PC-3 (cell line): ENCODE measurements at places on chromosomes 13 and 19. TPM values are rescaled to one million over a fixed set of nuclear protein-coding genes. Genes with fewer than 3 reads are reported as not detected.

DNA sequence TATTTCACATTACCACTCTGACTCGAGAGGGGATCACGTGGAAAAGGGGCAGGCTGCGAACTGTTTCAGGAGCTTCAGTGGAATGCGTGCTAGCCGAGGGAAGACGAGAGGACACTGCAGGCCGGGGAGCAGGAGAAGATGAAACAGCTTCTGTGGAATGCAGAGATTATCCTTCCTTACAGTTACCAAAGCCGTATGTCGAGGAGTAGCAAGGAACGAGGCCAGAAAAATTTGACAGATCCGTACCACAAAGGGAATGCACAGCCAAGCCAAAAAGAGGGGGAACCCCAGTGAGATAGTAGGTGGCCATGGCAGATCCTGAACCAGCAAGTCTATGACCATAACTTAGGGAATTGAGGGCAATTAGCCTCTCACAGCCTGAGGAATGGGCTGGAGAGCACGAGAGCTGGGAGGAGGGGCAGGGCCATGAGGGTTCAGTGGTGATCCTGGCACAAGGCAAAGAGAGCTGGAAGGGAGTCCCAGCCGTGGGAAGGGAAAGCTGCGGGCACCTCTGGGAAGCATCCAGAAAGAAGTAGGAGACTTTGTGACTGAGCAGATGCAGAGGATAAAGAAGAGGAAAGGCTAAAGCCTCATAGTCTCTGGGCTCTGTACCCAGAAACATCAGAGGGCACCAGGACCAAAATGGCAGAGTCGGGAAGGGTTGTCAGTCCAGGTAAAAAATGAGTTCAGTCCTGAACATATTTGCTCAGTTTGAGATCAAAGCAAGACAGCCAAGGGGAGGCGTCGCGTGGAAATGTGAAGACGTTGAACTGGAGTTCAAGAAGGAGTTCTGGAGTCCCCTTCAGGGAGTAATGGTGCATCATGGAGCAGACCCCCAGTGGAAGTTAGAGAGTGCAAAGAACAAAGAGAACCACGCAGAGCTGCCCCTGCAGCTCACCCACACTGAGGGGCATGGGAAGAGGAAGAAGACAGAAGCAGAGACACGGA is 5.1 kb downstream of the COL4A1 start:
- H3K4me3 ChIP-seq, result no peak overlapping the region
- no peak overlapping the region for H3K27ac ChIP-seq
- H3K36me3 ChIP-seq, result no peaks in the 10 kb centered on the region
- DNase-seq, result no peak
- H3K27me3 ChIP-seq, result no peaks in the 10 kb centered on the region

DNA sequence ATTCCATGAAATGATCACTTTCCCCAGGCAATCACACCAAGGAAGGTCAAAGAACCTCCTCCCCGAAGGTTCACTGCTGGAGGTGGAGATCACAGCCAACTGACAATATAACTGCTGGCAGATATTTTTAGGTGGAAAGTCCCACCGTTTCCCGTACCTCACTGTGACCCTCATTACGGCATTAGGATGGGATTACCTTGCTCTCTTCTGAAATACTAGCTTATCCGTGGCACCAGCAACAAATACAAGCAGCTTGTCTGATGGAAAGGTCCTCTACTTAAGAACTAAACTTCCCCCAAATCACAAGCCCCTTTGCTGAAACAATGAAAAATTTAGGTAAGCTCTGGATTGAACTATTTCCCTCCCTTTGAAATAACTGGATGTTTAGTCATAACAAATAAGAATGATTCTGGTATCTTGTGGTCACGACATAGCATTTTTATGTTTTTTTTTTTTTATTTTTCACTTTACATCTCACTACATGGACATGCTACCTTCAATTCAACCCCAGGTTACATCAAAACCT is 178.9 kb downstream of the COL4A1 start:
- H3K36me3 ChIP-seq, result no peaks in the 10 kb centered on the region
- DNase-seq, result peak; percentile 47
- peaks cover 35% of the 10 kb centered on the region for H3K4me1 ChIP-seq
- peak overlapping the region; percentile 91 for H3K27ac ChIP-seq
- H3K4me3 ChIP-seq, result no peak overlapping the region

Gene ZNF221
- 0.55 and 2.1 TPM in 2 replicates for total RNA-seq

Gene WDFY2
- total RNA-seq, result 4.1 and 5.9 TPM in 2 replicates

Gene KLHL26
- total RNA-seq, result 8.4 and 12.7 TPM in 2 replicates

Gene MAP4K1
- 0.63 and 2.3 TPM in 2 replicates for total RNA-seq

GRCh38 chr19:8392017-8392591 is 1.9 kb downstream of the RAB11B start:
- H3K36me3 ChIP-seq, result no peaks in the 10 kb centered on the region
- H3K27ac ChIP-seq, result no peak overlapping the region
- DNase-seq, result no peak
- H3K27me3 ChIP-seq, result no peaks in the 10 kb centered on the region

DNA sequence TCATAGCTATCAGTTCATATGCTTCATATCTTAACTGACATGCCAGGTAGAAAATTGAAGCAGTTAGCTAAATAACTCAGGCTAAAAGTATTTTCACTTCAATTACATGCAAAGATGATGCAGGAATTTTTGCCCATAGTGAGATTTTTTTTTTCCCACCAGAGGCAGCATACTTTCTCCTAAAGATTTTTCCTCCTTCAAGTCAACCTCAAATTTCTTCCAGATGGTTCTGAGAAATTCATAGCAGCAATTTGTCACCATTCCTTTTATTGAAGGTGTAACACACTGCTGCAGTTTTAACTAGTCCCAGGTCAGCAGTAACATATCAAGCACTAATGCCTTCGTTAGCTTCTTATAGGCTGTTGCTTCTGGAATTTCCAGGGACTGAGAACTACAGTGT is 141.9 kb downstream of the SUCLA2 start:
- DNase-seq, result no peak
- no peaks in the 10 kb centered on the region for H3K27me3 ChIP-seq
- no peak overlapping the region for H3K4me3 ChIP-seq
- H3K27ac ChIP-seq, result no peak overlapping the region
- no peaks in the 10 kb centered on the region; the same call in 1 of the 2 replicates for H3K4me1 ChIP-seq

GRCh38 chr13:65744836-65745235 is 1485.3 kb downstream of the PCDH9 start:
- H3K4me3 ChIP-seq, result no peak overlapping the region
- no peaks in the 10 kb centered on the region for H3K36me3 ChIP-seq
- no peak for DNase-seq
- no peaks in the 10 kb centered on the region for H3K27me3 ChIP-seq
- H3K4me1 ChIP-seq, result no peaks in the 10 kb centered on the region

GRCh38 chr13:30017880-30018279 is 167.5 kb upstream of the UBL3 start:
- H3K36me3 ChIP-seq, result no peaks in the 10 kb centered on the region
- H3K27me3 ChIP-seq, result no peaks in the 10 kb centered on the region
- peaks cover 14% of the 10 kb centered on the region for H3K4me1 ChIP-seq
- H3K4me3 ChIP-seq, result no peak overlapping the region
- DNase-seq, result no peak

Gene ZNF565
- total RNA-seq, result 3.0 and 3.1 TPM in 2 replicates

GRCh38 chr19:54475706-54476105 is 2.6 kb upstream of the CDC42EP5 start:
- no peak overlapping the region for H3K27ac ChIP-seq
- no peaks in the 10 kb centered on the region for H3K36me3 ChIP-seq
- H3K27me3 ChIP-seq, result peaks cover 15% of the 10 kb centered on the region
- no peak for DNase-seq

GRCh38 chr19:18424122-18424889 is 5.1 kb downstream of the SSBP4 start:
- no peaks in the 10 kb centered on the region for H3K36me3 ChIP-seq
- H3K4me1 ChIP-seq, result peaks cover 13% of the 10 kb centered on the region
- no peak overlapping the region for H3K27ac ChIP-seq
- H3K4me3 ChIP-seq, result no peak overlapping the region

GRCh38 chr13:44132710-44133109 is 240.9 kb upstream of the SERP2 start:
- DNase-seq, result peak; percentile 53
- H3K4me3 ChIP-seq, result no peak overlapping the region
- H3K4me1 ChIP-seq, result peaks cover 28% of the 10 kb centered on the region
- H3K36me3 ChIP-seq, result no peaks in the 10 kb centered on the region
- peak overlapping the region; percentile 76 for H3K27ac ChIP-seq

GRCh38 chr19:31266731-31267130 is 82.5 kb downstream of the TSHZ3 start:
- no peak overlapping the region for H3K4me3 ChIP-seq
- no peaks in the 10 kb centered on the region for H3K27me3 ChIP-seq
- DNase-seq, result no peak
- H3K4me1 ChIP-seq, result no peaks in the 10 kb centered on the region
- no peak overlapping the region for H3K27ac ChIP-seq
- H3K36me3 ChIP-seq, result no peaks in the 10 kb centered on the region

DNA sequence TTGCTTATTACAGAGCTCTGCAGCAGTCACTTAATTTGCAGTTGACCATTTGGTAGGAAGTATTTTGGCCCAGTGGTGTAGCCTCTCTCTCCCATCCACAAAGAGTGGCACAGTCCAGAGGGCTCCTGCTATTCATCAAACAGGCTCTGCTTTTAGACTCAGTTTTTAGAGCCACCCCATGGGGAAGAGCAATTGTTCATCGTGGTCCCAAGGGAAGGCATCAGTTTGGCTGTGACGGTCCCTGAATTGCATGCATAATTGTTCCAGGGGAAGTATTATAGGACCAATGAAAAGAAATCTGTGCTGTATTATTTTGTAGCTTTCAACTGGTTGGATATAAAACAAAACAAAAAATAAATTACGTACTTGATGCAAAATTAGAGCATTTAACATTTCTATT is 799.0 kb downstream of the DACH1 start:
- no peak overlapping the region for H3K27ac ChIP-seq
- H3K4me1 ChIP-seq, result no peaks in the 10 kb centered on the region
- no peaks in the 10 kb centered on the region for H3K27me3 ChIP-seq
- DNase-seq, result no peak
- no peaks in the 10 kb centered on the region for H3K36me3 ChIP-seq
